ENCODE measurements at places on chromosomes 7 and 10.

DNA sequence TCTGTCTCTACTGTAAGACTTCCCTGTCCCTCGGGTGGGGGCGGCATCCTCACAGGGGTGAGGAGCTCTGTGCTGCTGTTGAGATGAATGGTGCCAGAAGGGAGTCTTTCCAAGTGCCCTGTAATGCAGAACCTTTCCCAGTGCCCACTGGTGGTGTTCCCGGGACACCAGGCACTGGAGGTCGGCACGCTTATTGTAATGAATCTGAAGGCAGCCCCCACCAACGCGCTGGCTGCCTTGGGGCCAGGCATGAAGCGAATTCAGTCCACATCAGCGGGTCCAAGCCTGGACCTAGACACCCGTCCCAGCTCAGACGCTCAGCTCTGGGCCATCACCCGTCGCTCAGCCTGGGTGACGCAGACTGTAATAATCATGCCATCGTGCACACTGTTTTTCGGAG, 592.9 kb downstream of the DNAJB6 start:
- no peak for DNase-seq

DNA sequence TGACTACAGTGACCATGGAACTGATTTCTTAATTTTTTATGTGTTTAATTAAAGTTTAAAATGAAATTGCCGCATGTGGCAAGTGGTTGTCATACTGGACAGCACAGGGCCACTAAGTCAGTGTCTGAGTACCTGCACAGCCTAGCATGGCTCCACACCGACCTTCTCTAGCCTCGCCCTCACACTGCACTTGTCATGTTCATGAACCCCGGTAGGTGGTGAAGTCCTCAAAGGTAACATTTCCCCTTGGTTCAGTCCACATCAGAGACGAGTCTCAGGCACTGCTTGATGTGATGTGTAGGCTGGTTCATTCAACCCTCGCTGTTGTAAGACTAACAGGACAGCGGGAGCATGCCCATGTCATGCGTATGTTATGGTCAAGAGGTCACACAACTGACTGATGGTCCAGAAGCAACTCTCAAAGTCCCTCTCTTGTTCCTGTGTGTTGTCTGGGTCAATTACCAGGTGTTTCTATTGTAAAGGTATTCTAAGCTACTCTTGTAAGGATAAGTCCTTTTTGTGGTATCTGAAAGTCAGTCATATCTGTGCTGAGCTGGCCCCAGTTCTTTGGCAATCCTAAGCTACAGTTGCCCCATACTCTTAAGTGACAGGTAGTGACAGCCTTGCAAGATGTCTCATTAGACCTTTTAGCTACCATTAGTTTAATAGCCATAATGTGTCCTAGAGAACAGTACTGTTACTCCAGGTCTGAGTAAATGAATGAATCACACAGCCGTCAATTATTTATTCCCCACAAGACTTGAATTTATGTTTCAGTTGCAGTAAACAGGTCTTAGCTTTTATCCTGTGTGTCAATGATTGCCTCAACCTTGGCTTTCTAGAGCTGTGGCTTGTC, 32.9 kb upstream of the ZC3HAV1L start:
- DNase-seq: no peak

DNA sequence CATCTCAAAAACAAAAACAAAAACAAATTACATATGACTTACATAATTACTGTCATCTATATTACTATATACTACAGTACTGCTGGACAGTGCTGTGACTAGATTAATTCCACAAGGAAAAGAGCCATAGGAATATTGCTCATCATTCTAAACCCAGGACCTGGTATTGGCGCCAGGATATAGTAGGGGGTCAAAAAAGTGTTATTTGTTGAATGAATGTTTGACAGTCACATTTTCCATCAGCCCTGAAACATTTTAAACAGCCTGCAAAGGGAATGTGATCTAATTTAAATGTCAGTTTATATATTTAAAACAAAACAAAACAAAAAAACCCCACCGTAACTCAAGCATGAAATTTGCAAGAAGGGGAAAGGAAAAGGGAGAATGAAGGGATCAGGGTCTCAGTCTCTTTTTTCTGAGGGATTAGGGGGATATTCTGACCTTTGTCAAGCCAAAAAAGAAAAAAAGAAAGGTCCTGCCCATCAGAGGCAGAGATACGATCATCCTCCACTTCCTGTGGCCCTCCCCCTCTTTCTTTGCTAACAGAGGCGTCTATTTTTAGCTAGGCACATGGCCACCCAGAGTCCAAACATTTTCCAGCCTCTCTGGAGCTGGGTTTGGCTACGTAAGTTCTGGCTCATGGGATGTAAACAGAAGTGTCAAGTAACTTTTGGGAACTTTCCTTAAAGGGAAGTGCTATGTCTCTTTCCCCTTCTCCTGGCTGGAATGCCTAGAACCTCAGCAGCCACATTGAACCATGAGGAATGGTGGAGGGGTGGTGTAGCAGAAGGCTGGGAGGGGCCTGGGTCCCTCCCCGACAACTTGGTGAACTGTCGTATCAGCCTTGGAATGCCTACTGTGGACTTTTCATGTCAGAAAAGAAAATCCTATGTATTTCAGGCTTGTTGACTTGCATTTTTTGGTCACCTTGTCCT, 44.6 kb upstream of the DLG5 start:
- DNase-seq: no peak

- no peak for DNase-seq
Observed at GRCh38 chr7:108650467-108650866, 80.8 kb downstream of the DNAJB9 start.

GRCh38 chr10:92242380-92242779, 48.5 kb downstream of the CPEB3 start:
- DNase-seq: no peak

GRCh38 chr10:116836902-116837523, 12.3 kb upstream of the ENO4 start:
- DNase-seq: peak; percentile 43

DNA sequence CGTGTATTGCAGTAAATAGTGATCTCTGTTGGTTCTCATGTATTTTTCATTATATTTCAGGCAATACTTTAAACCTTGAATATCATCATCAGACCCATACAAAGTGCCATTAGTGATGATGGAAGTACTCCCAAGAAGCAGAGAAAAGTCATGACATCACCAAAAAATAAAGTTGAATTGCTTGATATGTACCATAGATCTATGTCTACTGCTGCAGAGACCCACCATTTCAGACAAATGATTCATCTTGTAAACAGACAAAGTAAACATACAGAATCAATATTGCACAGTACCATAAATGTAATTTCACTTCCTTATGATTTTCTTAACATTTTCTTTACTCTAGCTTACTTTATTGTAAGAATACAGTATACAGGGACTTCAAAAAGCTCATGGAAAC, 347.8 kb downstream of the IPMK start:
- DNase-seq: no peak

DNA sequence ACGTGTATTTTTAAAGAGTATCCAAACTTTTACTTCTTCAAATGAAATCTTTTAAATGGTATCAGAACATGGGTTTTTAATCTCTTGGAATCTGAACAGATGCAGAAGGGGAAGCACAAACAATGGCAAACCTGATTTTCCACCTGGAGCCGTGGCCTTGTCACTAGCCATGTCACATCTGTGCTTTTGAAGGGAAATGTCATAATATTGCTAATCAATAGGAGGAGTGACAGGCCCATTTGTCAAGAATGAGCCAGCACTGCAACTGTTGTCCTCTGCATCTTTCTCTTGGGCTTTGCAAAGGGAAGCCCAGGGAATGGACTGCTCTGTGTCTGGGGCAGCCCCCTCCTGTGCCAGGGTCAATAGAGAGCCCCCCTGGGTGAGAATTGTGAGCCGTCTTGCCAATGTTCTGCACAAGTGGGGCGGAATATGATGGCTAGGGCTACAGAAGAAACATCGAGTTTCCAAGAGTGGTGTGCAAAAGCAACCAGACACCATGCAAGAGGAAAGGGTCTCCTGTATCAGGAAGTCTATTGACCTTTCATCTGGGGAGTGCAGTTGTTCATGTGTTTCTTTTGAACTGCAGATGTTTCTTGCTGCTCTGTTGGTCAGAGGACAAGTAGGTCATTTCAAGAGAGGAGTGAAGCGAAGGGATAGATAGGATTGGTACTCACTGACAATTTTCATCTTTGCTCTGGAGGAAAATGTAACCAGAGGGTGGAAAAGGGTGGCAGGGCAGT, 181.8 kb upstream of the NPVF start:
- no peak for DNase-seq

DNA sequence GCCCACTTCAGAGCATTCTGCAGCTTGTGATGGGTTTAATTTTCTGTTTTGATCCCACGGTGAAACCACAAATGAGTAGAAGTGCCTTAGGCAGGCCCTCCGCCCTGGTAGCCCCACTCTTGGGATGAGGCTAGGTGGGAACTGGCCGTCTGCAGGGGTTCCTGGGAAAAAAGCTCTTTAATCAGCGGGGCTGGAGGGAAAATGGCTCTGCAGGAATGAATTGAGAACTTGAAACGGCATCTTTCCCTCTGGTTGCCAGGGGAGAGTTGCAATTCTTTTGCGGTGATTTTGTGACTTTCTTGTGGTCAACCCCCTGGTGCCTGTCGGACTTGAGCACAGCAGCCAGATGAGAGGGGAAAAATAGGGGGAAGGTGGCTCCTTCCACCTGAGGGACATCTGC, 32.7 kb downstream of the COL26A1 start:
- DNase-seq: no peak

- no peak for DNase-seq
Observed at GRCh38 chr7:143027683-143028082, 751 bp upstream of the OR9A2 start.

- DNase-seq: peak; percentile 1
Observed at GRCh38 chr10:129332476-129332875, 134.6 kb upstream of the MGMT start.

DNA sequence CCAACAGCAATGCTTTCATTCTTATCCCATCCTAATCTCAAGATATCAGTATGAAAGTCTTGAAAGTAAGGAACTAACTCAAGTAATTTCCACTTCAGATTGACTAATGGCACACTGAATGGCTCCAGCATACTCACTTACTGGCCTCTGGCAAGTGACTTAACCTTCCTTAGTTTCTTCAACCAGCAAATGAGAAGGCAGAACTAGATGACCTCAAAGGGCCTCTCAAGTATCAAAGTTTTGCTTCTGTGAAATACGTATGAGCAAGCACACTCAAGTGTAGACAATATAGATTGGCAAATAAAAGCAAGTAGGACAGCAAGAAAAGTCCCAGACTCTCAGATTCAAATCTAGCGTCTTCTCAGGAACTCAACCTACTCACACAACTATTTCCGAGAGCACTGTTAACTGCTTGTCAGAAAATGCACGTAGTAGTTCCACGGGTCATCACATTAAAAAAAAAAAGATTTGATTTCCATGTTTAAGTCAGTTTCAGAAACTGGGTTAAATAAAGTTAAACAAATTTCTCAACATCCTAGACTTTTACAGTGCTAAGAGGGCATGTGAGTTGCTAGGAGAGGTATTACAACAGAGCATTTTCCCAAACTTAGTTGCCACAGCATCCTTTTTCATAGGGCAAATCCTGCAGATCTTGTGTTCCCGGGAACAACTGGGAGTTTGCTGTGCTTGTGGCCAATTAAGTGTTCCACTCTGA, 276.9 kb upstream of the KLF14 start:
- DNase-seq: no peak

DNA sequence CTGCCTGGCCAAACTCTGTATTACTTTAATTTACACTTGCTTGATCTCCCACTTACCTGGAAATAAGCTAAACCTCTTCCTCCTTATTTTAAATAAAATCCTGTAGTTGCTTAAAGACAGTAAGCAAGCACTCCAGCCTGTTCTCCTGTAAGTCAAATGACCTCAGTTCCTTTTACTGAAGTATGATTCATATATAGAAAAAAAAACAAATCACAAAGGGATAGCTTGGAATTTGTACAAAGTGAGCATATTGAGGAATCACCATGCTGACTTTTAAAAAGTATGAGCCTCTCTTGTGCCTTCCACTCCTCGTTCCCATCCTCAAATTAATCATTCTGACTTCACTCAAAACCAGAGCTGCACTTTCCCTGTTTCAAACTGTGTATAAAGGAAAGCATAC, 52.0 kb downstream of the C10orf90 start:
- no peak for DNase-seq

- DNase-seq: peak; percentile 79
Observed at GRCh38 chr7:37287131-37287855, 161.4 kb downstream of the ELMO1 start.

GRCh38 chr10:79905322-79906314, 43.3 kb downstream of the SFTPD start:
- no peak for DNase-seq

DNA sequence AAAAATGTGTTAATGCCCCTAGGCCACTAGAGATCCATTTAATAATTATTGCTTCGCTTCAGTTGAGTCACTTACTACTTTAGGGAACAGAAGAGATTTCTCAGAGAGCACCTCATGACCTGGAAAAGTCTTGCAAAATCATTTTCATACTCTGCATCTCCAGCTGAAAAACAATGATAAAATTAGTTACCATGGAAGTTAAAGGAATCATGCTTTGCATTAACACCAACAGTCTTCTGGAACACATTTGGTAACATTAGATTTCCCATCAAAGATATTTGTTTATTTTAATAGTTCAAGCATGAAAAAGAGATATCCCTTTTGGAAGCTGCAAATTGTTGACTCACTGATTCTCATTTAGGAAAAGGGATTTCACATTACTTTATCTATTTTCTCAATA, 1.8 kb upstream of the STEAP2 start:
- DNase-seq: no peak

- DNase-seq: no peak
Observed at GRCh38 chr7:154564676-154565075, 438.2 kb downstream of the PAXIP1 start.

DNA sequence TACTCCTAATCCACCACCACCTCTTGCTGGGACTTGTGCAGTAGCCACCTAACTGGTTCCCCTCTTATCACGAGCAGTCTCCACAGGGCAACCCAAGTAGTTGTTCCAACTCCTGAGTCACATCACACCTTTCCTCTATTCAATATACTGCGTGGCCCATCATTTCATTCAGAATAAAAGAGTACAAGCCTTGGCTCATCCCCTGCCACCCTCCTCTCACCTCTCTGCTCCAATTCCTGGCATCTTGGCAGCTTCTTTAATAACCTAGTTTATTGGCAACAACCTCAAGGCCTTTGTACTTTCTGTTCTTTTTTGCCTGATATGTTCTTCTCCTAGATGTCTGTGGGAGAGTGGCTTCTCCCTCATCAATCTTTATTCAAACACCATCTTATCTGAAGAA, 199.4 kb downstream of the KIAA1217 start:
- DNase-seq: no peak

- DNase-seq: no peak
Observed at GRCh38 chr7:29612596-29612995, 49.0 kb downstream of the PRR15 start.

DNA sequence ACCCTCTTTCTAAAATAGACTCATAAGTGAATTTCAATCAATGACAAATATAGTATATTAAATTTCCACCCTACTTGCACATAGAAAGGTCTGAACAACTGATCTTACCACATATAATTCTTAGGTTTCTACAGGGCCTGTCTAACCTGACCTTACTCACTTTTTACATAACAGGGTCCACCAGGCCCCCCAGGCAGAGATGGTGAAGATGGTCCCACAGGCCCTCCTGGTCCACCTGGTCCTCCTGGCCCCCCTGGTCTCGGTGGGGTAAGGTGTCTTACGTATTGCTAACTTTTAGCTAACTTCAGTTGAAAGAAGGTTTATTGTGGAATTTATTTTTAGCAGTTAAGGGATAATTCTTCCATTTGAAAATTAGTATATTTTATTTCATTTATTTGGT, 5.3 kb downstream of the COL1A2 start:
- DNase-seq: no peak

- no peak for DNase-seq
Observed at GRCh38 chr10:132069122-132069848, 3.5 kb downstream of the JAKMIP3 start.
